ENCODE measurements at places on chromosomes 11 and 22.
A peak's percentile ranks its signal among the peaks of the same experiment; 100 is the strongest.

DNA sequence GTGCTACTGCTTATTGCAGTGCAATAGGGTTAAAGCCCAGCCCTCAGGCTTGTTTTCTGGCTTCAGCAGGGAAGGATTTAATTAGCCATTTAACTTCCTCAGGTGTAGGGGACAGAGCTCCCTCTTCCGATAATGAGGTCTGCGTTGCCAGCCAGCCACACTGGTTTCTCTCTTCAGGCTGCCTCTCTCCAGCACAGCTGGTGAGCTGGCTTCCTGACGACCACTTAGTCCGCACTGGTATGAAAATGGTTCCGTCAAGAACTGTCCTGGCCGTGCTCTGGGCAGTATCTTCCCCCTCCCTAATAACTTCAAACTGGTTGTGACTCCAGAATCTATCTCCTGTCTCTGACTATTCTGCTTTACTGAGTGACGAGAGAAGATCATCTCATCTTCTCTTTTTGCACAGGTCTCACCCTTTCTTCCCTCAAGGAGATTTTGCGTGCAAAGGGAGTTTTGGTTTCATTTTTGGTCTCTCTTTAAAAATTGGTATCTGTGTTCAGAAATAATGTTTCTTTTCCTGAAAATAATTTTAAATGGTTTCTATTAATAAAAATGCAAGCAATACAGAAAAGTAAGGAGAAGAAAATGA, 49.2 kb downstream of the CNTN5 start:
- DNase-seq = no peak

GRCh38 chr11:1054143-1055108, 17.9 kb upstream of the MUC6 start:
- peak; percentile 34 for DNase-seq

GRCh38 chr11:128453444-128454336, 133.7 kb downstream of the ETS1 start:
- DNase-seq = peak; percentile 96

DNA sequence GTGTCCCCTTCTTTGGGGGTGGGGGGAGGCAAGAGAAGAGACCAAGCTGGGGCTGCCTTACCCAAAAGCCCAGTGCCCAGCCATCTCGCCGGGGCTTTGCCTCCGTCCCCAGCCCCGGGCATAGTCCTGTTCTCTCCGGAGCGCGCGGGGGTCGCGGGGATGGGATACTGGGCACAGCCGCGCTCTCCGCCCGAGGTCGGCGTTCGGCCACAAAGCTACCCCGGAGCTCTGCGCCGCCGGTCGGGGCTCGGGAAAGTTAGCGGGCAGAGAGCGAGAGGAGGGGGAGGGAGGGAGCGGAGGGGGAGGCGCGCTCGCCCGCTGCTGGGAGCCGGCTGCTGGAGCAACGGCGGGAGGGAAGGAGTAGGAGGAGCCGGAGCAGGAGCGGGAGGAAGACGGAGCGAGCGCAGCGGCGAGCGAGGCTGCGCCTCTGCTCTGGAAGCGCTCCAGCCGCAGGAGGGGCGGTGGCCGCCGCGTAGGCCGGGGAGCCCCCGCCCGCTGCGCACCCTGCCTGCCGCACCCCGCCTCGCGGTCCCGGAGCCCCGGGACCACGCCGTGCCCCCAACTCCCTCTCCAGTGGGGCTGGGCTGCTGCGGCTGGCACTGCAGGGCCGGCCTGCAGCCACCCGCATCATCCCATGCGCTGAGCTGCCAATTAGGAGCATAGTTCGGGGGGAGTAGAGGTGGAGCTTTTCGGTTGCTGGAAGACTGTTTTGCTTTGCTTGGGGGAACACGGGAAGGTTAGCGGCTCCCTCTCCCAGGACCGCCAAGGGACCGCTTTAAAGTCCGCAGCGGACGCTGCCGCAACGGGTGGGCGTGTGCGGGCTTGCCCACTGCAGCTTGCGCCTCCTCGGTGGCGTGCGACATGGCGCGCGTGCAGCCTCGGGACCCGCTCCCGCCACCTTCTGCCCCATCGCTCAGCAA, at the start of gene SCN4B:
Gene SCN4B, minus strand, starts transcription at position 272 of the 920 bp plus-strand sequence. Its CDS starts 150 bp downstream, at position 122.
- no peak for DNase-seq

DNA sequence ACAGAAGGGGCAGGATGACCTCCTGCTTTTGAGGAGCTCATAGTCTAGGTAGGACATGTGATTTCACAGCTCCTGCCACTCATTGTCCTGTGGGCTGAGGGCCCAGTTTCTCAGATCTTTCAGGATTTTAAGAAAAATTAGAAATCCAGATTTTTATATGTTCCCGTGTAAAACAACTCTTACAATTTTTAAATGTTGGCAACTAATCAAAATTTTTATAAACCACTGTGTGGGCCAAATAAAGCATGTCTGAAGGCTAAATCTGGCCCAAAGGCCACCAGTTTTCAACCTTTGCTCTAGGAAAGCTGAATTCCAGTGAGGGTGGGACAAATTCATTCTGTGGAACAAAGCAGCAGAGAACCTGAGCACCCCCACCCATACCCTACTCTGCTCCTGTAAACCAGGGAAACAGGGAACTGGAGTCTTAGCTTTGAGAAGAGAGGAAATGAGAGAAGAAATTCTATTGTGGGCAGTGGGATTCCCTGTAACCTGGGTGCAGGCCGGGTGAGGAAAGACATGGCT, 20.6 kb downstream of the LRRC32 start:
- no peak for DNase-seq

- DNase-seq = no peak
These were observed 196.9 kb downstream of the SNX19 start for GRCh38 chr11:130719220-130719915.

DNA sequence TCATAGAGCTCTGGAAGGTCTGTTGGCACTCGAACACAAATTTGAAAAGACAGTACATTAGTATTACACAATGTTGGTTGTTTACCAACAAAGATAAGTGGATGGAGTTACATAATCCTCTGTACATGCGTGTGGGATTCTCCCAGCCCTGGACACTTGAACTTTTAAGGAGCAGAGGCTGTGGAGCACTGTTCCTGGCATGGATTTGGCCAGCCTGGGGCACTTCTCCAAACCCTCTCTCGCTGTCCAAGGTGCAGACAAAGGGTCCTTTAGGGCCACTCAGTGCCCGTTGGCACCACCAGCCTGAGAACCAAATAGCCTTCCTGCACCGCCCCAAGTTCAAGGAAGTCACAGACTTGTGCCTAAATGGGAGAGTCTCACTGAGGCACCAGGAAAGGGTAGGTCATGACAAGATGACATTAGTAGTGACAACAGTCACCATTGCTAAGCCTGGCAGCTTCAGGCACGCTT, 1.6 kb upstream of the ANO1 start:
- DNase-seq = no peak

DNA sequence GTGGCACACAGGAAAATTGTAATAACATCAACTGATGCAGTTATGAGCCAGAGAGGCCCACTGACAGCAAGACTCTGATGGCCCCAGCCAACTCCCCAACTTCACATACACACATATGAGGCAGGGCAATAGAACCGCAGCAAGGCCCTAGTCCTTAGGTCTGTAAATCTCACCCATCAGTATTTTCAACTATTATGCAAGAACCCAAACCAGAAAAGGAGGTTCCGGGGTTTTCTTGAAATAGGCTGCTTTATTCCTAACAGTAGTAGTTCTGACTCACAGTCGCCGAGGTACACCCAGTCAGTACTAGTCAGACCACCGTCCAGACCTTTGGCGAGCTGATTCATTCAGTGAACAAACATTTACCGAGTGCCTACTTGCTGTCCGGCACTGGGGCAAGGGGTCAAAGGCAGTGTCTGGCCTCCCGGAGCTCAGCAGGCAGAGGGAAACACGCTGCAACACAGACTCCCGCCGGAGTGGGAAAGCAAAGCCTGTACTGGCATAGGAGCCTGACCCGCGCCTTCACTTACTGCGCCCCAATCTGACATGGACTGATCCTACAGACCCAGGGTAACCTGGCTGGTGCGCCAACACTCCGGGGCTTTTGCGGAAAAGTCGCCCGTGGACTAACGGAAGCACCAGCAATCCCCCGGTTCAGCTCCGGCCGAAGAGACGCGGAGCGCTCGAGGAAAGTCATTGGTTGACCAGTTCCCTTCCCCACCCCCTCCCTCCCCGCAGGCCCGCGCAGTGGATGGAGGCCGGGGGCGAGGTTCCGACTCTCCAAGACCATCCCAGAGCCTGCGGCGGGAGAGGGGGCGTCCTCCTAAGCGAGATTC, 1.3 kb downstream of the PLEKHA7 start:
- no peak for DNase-seq

- peak; percentile 53 for DNase-seq
These were observed 26.9 kb downstream of the SNAP29 start for GRCh38 chr22:20885557-20886323.

DNA sequence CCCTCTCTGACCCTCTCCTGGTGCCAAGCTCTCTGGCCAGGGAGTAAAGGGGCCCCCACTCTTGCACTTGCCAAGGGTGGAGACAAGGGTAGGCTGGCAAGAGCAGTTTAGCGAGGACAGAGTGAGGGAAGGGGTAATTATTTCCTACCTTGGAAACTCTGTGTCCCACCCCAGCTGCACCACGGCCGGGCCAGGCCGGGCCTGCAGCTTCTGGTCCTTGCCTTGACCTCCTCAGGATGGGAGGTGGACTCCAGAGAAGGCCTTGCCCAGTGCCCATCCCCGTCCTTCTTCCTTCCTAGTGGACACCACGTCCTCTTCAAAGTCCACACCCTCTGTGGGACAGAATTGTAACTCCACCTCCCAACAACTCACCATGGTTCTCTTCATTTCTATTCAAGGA, 18.4 kb upstream of the OSBPL5 start:
- no peak for DNase-seq

DNA sequence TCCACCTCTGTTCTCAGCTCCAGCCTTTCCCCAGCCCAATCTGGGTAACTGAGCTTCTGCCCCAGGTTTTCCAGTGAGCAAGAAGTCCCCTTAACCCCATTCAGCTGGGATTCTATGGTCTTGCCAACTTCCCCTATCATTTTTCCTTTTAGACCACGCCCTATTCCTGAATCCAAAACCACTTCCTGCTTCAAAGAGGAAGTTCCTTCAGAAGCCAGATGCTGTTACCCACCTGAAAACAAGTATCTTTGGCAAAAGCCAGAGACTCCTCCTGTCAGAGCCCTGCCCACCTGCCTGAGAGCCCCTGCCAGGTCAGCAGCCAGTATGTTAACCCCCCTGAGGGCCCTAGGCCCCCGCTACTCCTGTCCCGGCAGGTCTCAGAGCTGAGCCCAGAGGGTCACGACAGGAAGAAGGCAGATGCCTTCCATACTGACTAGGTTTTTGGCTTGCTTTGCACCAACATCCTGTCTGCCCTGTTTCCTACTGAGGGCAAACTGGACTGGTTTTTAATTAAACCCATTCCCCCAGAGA, 20.3 kb upstream of the MICAL2 start:
- DNase-seq = no peak

DNA sequence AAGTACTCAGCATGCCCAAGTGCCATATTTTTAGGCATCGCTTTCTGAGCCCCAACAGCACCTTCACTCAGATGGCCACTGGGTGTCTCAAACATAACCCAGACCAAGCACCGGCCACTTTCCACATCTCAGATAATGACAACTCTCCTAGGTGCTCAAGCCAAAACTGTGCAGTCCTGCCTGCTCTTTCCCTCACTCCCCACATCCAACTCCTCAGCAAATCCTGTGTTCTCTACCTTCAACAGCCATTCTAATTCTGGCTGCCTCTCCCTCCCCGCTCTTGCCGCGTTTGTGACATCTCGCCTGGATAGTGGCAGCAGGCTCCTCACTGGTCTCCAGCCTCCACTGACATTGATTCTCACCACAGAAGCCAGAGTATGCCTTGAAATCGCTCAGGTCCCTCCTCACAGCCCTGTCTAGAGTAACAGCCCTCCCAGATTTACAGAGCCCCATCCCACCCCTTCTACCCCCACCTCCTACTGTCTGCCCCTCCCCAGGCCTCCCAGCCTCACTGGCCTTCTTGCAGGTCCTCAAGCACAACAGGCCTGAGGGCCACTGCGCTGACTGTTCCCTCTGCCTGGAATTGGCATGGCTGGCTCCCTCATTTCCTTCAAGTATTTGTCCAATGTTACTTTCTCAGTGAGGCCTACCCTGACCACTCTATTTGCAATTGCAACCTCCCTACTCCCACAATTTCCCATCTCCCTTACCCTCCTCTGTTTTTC, 1.3 kb upstream of the PHETA2 start:
- DNase-seq = no peak

GRCh38 chr22:49961005-49961600, 531 bp downstream of the PIM3 start:
- no peak for DNase-seq

GRCh38 chr11:71223081-71223405, 29.3 kb downstream of the SHANK2 start:
- no peak for DNase-seq

- DNase-seq = no peak
These were observed 9.3 kb upstream of the NUP160 start for GRCh38 chr11:47857485-47857884.

DNA sequence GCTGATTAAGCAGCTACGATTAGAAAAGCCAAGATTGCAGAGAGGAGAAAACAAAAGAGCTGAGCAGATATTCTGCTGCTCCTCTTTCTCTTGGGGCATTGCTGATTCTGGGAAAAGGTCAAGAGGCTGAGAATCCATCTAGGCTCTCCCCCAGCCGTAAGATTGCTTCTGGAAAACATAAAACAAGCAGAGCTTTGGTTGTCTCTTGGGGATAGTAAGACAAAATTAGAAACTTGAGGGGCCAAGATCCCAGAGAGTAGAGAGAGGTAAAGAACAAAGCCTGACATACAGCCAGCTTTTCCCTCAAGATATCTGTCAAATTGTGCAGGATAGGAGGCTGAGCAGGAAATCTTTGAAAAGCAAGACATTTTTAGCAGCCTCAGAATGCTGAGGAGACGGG, 158.2 kb downstream of the TTC28 start:
- DNase-seq = no peak

DNA sequence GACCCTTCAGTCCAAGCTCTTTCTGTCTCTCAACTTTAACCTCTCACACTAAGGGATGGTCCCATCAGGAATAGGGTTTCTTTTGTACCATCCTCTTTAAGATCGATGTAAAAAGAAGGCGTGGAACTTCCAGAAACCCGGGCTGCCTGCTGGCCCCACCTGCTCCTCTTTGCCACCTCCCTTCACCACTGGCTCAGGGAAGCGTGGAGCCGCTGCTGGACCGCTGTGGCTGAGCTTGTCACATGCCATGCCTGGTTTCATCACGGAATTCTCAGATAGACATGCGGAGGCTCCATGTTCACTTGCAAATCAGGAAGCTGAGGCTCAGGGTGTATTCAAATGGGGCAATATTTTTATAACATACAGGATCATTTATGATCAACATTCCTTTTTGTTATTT, 399.7 kb downstream of the BRD1 start:
- DNase-seq = no peak

DNA sequence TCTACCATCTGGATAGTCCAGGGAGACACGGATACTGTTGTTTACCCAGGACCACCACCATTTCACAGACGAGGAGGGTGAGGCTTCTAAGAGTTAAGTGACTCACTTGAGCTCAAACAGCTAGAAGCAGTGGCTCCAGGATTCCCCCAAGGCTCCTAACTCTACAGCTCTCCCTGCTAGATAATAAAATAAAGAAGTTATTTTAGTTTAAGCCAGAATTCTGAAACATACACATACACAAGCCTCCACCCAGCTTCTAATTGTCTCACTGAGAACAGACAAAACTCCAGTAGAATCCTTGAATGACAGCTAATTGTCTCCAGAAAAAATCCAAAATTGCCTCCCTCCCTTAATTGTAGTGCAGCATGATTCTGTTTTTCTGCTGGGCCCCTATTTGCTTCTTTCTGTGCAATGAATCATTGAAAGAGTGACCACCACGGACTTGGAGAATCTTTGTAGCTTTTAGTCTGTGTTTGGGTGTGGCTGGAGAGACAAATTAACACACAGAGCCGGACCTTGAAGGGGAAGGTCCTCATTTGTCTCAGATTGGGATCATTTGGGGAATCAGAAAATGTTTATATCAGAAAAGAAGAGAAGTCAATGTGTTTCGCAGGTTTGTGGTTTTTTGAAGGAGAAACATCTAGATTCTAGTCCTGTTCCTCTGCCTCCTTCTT, 64.9 kb downstream of the COMMD9 start:
- no peak for DNase-seq

All from GM04504 (cell line).